ENCODE measurements at places on chromosomes 4 and X. TPM values are rescaled to one million over a fixed set of nuclear protein-coding genes. Genes with fewer than 3 reads are reported as not detected.

TRIML1 gene
- not detected for total RNA-seq

PNMA6F gene
- not detected for total RNA-seq

CACNA1F gene
- not detected for total RNA-seq

SOX3 gene
- total RNA-seq, result not detected

CT47C1 gene
- not detected for total RNA-seq

F8A1 gene
- total RNA-seq, result 7.1 TPM

NR3C2 gene
- total RNA-seq, result 4.7 TPM

DNA sequence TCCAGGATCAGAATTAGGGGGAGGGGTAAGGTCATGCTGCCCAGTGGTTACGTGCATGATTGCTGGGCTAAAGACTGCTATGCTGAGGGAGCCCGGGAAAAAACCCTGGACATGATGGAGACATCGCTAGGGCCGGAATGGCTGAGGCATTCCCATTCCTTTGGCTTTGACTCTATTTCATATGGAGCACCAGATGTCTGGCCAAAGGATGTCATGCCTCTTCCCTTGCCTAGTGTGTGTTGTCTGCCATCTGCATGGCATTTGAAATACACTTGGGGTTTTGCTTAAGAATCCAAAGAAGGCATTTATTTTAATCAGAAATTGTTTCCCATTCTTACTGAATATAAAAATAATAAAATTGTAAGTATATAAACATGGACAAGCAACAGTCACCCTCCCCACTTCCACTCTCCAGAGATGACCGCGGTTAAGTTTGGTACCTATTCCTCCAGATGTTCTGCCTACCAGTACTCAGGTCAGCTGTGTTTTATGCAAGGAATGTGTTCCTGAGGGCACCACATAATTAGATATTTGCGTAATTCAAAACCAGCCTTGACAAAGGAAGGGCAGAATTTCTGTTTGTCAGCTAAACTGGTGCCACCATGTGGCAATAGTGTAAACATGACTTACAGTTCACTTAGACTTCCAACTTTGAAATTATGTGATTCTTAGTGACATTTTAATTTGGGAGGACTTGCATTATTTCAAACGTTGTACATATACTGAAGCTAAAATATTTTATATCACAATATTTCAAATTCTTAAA, 105.9 kb downstream of the CT47B1 start:
- peak; percentile 70 for DNase-seq

GRCh38 chr4:91065117-91065516, 937.9 kb downstream of the CCSER1 start:
- DNase-seq, result no peak

DNA sequence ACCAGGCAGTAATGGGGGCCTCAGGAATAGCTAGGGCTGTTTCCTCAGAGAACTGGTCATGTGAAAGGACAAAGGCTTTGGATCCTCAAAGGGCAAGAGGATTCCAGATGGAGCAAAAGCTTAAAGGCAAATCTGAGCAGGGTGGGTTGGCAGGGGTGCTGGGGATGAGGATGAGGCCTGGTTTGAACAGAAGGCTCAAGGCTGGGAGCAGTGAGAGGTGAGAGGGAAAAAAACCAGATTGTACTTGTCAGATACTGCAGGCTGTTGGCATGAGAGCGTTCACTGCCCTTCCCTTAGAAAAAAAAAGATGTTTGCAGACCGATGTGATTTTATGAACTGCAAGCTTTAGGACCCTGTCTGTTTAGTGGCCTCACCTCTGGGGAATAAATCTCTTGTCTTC, 75.3 kb upstream of the PLAC1 start:
- no peak for DNase-seq

DNA sequence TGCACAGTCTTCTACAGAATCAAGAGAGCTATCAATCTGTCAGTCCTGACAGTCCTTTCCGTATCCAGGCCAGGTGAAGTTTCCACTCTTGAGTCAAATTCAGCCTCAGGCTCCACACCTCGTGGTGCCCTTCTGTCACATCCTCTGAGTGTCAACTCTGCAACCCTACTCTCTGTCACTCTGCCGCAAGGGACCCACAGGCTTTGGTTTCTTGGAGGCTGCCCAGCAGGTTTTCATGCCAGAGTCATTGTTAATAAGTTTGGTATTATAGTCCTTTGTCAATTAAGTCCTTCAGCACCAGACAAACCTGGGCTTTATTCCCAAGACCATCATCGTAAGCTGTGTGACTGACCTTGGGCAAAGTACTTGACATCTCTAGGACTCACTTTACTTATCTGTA, 83.4 kb upstream of the KLHL13 start:
- no peak for DNase-seq

- no peak for DNase-seq
Measured at GRCh38 chr4:1778642-1779392, 14.3 kb upstream of the FGFR3 start.

GRCh38 chrX:138191998-138192397, 519.5 kb downstream of the FGF13 start:
- DNase-seq, result peak; percentile 13

GRCh38 chr4:88244816-88245579, 39.4 kb downstream of the PPM1K start:
- DNase-seq, result no peak

GRCh38 chr4:130632731-130633604, 1537.0 kb downstream of the C4orf33 start:
- DNase-seq, result no peak

DNA sequence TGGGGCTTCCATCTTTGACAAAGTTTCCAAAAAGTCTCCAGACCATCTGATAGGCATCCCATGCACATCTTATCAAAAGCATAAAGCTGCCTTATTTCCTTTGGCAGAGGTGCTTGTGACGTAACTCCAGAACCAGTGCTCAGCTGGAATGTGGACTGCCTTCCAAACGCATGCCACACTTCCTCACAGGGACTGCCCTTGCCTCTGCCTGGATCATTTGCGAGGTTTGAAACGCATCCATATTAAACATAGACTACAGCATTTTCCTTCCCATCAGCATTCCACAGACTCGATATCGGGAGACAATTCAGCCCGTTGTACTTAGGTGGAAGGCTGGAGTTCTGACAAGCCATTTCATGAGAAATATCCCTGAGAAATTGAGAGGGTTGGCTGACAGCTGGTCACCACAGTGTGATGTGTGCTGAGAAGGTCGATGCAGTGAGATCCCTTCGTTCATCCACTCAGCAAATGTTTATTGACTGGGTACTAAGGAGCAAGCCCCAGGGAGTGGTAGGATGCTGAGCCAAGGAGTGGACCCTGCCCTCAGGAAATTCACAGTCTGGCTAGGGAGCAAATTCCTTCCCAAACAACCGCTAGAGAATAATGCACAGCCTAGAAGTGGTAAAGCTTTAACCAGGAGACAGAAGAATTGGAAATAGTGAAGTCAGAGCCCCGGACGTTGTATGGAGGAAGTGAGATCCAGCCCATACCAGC, 376.0 kb downstream of the BCOR start:
- peak; percentile 93 for DNase-seq

- DNase-seq, result no peak
Measured at GRCh38 chrX:30327762-30328161, 18.6 kb upstream of the NR0B1 start.

- DNase-seq, result no peak
Measured at GRCh38 chrX:149831473-149831872, 49.5 kb upstream of the MAGEA8 start.

- DNase-seq, result peak; percentile 12
Measured at GRCh38 chr4:103996637-103997036, 276.9 kb upstream of the TACR3 start.

DNA sequence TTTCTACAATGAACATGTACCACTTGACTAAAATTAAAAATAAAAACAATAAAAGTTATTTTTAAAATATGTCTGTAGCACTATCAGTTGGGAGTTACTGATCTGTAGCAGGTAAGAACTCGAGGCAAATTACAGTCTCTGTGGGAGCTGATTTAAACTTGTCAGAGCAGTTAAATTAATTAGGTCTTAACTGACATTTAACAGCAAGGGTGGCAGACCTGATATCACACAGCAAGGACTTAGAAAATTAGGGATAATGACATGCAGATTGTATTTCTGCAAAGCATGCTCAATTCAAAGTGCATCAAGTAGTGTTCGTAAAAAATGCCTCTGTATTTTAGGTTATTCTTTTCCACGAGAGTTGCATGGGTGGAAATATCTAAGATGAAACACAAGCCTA, 208.9 kb downstream of the SPATA18 start:
- no peak for DNase-seq

- DNase-seq, result no peak
Measured at GRCh38 chr4:118787844-118788380, 48.0 kb downstream of the SEC24D start.

- DNase-seq, result no peak
Measured at GRCh38 chr4:134401798-134402197, 200.2 kb upstream of the PABPC4L start.

DNA sequence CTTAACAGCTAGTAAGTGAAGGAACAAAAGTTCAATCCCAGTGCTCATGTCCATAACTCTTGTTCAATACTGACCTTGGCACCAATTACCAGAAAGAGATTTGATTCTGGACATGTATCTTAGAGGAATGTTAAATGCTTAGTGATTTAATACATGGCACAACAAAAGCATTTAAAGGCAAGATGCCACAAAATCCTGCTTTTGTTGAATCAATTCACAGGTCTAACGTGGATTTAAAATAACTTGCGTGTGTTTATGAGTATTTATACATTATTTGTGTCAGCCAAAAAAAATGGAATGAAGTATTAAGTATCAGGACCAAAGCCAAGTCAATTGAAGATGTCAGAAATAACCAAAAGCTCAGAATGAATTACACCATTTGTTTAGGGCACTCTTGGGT, 85.4 kb upstream of the GIMD1 start:
- no peak for DNase-seq

- DNase-seq, result no peak
Measured at GRCh38 chr4:109962401-109962800, 49.7 kb downstream of the EGF start.

DNA sequence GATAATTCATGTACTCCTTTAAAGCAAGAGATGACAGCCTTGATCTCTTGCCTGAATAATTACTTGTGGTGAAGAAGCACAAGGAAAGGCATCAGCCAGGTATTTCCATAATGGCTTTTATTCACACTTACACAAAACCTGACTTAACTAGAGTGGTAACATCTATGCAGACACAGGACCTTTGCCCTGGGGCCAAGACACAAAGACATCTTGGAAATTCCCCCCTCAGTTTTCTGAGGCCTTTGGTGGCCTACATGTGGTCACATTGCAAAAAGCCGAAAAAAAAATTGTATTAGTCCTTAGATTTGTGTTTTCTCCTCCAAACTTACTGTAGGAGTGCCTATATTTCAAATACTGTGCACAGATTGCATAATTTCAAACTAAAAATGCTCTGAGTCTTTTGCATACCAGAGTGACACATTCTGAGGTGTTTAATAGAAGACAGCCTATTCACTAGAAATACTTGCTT, 172.4 kb downstream of the PDGFC start:
- DNase-seq, result peak; percentile 83

GRCh38 chrX:39398215-39398962, 597.1 kb downstream of the MID1IP1 start:
- DNase-seq, result no peak

DNA sequence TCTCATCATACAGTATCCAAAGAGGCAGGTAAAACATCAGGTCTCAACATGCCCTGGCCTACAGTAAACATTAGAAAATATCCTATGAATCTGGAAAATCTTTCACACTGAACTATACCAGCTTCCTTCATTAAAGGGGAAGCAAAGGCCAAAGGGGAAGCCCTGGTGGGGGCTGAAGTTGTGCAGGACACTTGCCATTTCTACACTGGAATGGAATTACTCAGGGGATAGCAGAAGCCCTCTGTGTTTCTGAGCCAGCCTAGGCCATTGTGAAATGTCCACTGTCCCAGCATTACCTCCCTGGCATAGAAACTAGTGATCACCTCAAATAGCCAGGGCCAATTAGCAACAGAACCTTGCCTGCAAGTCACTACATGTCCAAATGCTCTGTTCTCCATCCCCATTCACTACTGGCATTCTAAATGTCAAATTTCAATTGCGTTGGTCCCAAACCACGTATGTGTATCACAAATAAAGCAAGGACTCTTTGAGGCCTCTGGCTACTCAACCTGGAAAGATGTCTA, 429.9 kb downstream of the AFF2 start:
- no peak for DNase-seq

DNA sequence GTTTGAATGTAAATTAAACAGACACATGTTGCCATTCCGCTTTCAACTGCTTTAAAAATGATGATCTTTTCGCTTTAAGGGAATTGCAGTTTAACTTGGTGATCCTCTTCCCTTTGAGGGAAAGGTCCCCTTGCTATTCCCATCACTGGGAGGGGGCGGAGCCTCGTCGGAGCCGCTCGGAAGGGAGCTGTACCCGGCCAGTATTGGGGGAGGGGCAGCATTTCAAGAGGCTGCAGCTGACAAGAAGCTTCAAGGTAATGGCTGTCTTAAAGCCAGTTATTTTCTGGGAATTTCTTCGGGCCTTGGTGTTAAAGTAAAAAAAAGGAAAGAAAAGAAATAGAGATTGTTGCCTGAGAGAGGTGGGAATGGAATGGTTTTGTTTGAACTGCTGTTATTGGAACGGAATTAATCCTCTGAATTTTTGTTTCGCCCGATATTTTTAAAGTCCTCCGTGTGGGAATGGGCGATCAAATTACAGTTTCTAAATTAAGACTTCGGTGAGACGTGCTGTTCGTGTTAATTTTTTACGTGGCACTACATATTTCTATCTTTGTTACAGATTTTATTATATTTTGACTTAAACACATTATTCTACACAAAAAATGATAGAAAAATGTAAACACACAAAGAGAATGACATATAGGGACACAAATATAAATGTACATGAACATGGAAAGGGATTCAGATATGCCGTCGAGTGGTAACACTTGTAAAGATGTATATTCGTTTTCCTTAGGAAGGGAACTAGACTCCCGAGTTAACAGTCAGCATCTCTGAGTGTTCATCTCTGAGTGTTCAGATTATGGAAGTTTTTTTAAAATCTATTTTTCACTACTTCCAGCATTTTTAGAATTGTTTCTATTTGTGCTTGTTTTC, 9.2 kb downstream of the PWWP3B start:
- no peak for DNase-seq

GRCh38 chr4:53514509-53514908, 76.8 kb downstream of the LNX1 start:
- peak; percentile 13 for DNase-seq

- DNase-seq, result no peak
Measured at GRCh38 chr4:186487726-186488125, 67.6 kb downstream of the MTNR1A start.

DNA sequence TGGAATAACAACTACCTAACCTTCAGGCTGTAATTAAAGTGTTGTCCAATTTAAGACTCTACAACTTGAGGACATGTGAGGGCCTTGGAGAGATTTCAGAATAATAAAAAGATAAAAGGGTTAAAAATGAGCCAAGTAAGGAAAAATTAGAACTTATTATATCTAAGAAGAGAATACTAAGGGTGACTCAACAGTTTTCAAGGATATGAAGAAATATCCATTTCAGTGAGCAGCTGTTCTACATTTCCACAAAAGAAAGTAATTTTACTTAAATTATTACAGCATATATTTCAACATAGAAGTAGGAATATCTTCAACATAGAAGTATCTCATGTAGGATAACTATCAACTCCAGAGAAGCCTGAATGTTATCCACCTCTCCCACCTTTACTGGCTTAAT, 11.3 kb downstream of the SNX12 start:
- peak; percentile 74 for DNase-seq

Measured in fibroblast of the aortic adventitia (primary cell).